ENCODE measurements at places on chromosomes 2 and 18.
A peak's percentile ranks its signal among the peaks of the same experiment; 100 is the strongest.

DNA sequence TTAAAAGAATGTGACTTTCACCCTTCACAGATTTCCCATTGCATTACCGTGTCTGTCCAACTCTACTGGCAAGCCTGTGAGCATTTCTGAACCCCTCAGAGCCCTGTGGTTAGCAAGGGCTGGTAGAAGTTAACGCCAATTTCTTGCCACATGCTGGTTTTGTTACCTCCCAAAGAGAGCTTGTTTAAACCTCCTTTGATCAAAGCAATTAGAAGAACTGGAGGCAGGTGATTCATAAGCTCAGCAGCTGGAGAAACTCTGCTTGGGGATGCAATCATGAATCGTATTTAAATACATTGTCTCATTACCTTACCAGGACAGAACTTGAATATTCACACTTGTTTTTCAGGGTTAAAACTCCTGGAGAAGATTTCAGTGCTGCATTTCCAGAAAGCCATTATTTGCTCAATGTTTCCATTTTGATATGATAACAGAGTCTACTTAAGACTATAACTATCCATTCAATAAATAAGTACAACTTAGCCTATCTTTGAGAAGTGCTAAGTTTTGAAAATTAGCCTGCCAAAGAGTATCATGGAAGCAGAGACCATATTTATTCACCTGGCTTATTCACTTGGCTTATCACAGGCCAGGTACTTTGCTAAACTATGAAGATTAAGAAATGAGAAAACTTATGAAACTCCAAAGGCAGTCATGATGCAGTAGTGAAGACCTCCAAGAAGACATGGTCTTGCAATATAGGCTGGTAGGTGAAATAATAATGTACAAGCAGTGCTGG, 292.8 kb downstream of the INSIG2 start:
- no peak for DNase-seq

DNA sequence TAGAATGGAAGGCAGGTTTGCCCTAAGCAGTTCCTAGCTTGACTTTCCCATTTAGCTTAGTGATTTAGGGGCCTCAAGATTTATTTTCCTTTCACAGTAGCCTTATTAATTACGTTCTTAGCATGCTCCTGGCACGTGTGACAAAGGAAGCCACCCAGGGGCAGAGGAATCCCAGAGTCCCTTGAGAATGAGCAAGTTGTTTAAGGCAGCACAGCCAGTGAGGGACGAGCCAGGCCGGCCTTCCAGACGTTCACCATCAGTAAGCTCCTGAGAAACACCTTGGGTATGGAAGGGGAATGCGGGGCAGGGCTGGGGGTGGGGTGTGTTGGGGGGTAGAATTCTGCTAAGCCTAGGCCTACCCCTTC, 76.3 kb downstream of the SOWAHC start:
- DNase-seq: no peak

DNA sequence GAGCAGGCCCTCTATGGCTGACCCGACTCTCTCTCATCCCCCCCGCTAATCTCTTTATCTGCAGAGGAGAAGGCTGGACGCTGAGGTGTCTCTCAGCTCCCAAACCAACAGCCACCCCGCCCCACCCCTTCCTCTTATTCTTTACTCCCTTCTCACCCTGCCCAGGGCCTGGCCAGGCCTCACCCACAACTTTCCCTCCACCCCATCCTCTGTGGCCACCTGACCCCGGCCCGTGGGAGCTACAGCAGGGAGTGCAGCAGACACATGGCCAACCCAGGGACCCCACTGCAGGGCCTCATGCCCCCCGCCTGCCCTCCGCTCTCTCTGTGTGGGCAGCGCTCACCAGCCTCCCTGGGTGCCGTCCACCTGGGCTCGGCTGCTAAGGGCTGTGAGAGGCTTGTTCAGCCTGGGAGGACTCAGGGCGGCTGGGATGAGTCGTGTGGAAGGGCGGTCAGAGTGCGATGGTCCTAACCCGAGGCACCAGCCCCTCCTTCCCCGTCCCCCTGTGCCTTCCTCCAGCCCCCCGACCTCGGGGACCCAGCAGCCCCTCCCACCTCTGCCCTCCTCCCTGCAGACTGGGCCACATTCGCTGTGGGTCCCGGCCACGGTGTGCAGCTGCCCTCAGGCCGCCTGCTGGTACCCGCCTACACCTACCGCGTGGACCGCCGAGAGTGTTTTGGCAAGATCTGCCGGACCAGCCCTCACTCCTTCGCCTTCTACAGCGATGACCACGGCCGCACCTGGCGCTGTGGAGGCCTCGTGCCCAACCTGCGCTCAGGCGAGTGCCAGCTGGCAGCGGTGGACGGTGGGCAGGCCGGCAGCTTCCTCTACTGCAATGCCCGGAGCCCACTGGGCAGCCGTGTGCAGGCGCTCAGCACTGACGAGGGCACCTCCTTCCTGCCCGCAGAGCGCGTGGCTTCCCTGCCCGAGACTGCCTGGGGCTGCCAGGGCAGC, 6.8 kb downstream of the NEU4 start:
- DNase-seq: no peak

- peak; percentile 96 for DNase-seq
Measured at GRCh38 chr2:34627003-34627402, 1027.9 kb upstream of the FAM98A start.

DNA sequence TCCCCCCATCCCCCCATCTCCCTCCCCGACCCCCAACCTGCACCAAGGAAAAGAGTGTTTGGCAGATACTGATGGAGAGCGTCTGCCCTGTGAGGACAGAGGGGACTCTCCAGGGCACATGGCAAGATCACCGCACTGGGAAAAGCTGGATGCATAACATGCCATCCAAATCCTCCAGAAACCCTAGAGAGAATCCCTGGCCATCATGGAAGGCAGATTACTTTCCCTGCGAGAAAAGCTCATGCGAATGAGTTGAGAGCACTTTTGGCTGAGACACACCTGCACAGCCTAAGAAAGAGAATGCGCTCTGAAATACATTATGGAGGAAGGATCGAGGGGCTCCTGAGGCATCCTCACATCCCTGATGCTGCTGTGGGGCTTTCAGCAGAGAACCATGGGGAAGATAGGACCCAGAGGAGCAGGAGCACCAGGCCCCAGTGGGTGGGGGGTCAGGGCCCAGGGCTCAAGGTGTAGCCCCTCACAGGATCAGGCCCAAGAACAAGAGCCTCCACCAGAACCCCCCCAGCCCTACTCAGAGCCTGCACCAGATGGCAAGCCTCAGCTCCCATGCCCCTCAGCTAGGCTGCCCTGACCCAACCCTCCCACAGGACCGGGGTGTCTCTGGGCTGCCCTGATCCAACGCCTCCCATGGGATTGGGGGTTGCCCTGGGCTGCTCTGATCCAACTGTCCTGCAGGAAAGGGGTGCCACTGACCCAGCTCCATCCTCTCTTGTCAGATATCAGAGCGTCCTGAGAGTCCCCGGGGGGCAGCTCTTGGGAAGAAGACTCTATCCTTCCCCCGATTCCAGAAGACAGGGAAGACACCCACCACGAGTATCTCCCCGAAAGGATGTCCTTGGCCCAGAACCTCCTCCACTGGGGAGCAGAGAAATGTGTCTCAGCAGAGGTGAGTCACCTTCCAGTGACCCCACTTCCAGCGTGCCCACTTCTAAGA, 153.4 kb downstream of the NDUFA10 start:
- DNase-seq: no peak

DNA sequence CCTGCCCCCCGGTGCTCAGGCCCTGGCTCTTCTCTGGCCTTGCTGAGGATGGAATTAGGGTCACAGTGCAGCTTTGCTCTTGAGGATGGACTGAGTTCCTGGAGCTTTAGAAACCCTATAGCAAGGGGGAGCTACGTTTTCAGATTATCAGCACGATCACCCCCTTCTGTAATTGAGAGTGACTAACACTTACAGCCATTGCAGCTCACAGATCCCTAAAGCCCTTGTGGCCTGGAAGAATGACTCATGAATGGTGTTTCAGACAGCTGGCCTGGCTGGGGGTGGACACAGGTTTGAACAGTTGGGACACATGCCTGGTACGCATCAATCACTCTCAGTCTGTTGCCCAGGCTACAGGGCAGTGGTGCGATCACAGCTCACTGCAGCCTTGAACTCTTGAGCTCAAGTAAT, 79.7 kb upstream of the IGFBP5 start:
- DNase-seq: peak; percentile 97

GRCh38 chr2:128549646-128550260, 231.1 kb upstream of the HS6ST1 start:
- DNase-seq: peak; percentile 11

- no peak for DNase-seq
Measured at GRCh38 chr2:217568289-217568971, 434.4 kb downstream of the TNS1 start.

DNA sequence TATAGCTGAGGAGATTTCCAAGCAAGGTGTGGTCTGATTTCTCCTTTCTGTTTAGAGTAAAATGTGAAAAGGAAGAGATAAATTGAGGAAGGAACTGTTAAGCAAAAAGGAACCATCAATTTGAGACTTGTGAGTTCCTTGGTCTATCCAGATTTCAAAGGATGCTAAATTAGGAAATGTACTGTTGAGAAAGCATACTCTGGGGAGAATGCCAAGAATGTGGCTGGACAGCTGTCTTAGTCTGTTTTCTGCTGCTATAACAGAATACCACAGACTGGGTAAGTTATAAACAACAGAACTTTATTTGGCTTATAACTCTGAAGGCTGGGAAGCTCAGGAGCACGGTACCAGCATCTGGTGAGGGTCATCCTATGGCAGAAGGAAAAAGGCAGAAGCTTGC, 1097.2 kb downstream of the TDRD15 start:
- no peak for DNase-seq

GRCh38 chr2:221787561-221787960, 215.5 kb upstream of the EPHA4 start:
- DNase-seq: no peak

GRCh38 chr2:133734716-133735495, 166.6 kb upstream of the NCKAP5 start:
- no peak for DNase-seq

GRCh38 chr2:177029501-177029900, 183.1 kb upstream of the HNRNPA3 start:
- DNase-seq: no peak

DNA sequence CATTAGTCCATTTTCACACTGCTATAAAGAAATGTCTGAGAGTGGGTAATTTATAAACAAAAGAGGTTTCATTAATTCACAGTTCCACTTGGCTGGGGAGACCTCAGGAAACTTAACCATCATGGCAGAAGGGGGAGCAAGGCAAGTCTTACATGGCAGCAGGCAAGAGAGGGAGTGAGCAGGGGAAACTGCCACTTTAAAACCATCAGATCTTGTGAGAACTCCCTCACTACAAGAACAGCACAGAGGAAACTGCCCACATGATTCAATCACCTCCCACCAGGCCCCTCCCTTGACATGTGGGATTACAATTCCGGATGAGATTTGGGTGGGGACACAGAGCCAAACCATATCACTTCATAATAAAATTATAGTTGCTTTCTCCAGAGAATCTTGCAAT, 365.5 kb upstream of the ID2 start:
- DNase-seq: no peak

- DNase-seq: no peak
Measured at GRCh38 chr2:222813177-222813843, 47.5 kb upstream of the ACSL3 start.

- no peak for DNase-seq
Measured at GRCh38 chr2:88129313-88129959, 1.6 kb upstream of the FABP1 start.

DNA sequence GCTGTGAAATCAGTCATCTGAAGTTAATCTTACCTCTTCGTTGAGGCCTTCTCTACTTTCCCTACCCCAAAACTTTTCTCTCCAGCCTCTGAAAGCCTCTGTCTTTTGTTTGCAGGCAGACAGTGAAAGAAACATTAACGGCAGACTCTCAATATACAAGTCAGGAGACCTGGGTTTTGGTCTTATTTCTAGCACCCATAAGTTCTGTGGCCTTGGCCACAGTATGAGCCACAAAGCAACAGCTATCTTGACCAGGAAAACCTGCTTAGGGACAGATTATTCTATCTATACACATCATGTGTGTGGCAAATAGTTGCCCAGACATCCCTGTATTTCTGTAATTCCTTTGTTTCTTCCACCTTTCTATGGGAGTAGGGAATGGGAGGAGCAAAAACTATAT, 318.3 kb downstream of the AGPS start:
- DNase-seq: no peak

DNA sequence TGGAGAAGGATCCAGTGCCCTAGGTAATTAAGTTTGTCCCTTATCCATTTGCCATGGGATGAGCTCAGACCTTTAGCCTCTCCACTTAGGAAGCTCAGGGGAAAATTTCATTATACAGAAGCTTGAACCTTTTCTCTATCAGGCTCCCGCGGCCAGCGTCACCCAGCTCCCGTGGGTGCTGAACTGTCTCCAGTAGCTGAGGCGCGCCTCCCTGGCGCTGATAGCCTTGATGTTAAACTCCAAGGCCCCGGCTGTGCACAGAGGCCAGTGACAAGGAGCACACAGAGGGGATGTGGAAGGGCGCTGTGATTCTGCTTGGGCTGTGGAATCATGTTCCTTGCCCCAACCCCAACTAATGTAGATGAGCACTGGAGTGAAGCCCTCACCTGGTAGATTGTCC, 50.8 kb downstream of the NRP2 start:
- no peak for DNase-seq

DNA sequence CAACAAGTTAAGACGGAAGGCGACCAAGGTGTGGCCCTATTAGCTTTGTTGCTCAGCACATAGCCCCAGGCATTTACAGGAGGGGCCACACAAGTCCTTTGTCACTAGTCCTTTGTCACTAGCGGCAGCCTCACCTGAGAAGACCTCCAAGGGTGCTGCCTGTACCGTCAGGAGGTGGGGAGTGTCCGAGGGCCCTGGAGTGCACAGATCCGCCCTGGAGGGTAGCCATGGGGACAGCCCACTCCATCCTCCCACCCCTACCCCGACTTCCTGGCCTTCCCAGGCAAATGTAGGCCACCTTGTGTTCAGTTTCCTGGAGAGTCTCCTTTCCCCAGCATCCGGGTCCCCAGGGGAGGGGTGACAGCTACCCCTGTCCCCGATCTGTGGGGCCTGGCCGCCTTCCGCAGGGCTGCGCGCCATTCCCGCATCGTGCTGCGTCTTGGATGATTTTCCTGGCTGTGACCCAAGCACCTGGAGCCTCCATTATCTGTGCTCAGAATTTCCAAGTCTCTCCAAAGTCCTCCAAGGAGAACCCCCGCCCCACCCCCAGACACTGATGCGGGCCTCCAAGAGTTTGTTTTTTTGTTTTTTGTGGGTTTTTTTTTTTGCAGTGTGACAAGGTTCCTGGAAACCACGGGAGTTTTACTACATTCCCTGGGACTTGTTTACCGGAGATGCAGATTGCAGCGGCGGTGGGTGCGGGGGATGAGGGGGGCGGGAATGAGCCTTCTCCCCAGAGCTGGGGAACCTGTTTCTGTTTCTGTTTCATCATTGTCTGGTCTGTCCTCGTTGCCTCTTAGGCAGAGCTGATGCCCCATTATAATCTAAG, 28.6 kb downstream of the TEX44 start:
- no peak for DNase-seq

DNA sequence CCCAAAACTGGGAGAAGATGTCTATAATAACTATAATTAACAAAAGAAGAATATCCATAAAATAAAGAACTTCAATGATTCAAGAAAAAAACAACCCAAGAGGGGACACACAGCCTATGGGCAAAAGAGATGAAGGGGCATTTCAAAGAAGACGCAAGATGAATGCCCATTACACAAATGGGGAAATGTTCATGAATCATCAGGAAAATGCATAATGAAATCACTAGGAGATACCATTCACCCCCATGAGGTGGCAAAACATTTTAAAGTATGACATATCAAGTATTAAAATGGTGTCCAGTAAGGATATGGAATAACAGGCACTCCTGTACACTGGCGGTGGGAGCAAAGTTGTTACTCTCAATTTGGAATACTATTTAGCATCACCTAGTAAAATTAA, 183.3 kb downstream of the TXNL1 start:
- DNase-seq: no peak
